ENCODE measurements at places on chromosomes 3 and 15. TPM values are rescaled to one million over a fixed set of nuclear protein-coding genes. Genes with fewer than 3 reads are reported as not detected.

DNA sequence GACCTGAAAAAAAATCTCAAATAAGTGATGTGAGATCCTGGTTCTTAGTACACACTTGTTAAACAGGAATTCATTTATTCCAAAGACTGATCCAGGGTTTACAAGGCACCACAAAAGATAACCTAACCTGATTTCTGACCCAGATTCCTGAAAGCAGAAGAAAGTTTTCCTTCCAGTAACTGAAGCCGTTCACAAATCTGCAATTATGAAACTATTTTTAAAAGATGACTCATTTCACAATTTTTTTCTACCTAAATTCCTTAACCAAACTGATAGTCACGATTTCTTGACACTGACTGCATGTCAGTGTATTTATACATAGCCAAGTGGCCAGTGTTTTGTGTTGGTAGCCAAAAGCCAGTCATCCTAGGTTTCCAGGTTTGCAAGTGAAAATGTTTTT is 17.1 kb downstream of the SLC9A9 start:
- DNase-seq = no peak
- no peaks in the 10 kb centered on the region for H3K27me3 ChIP-seq
- peaks cover 6% of the 10 kb centered on the region for H3K4me1 ChIP-seq
- no peak overlapping the region for H3K27ac ChIP-seq
- H3K36me3 ChIP-seq = no peaks in the 10 kb centered on the region

- no peaks in the 10 kb centered on the region for H3K36me3 ChIP-seq
- H3K27me3 ChIP-seq = no peaks in the 10 kb centered on the region
- H3K4me3 ChIP-seq = no peak overlapping the region
- no peaks in the 10 kb centered on the region for H3K4me1 ChIP-seq
- H3K27ac ChIP-seq = no peak overlapping the region
- DNase-seq = no peak
Observed at GRCh38 chr15:67701669-67702068, 123.6 kb upstream of the SKOR1 start.

The THOC7 gene
- 18.9 TPM for total RNA-seq

- H3K36me3 ChIP-seq = no peaks in the 10 kb centered on the region
- peaks cover 5% of the 10 kb centered on the region for H3K4me1 ChIP-seq
- H3K27ac ChIP-seq = no peak overlapping the region
- no peak for DNase-seq
Observed at GRCh38 chr3:190004656-190005055, 116.0 kb downstream of the P3H2 start.

GRCh38 chr15:58440158-58440910 is 8.5 kb downstream of the LIPC start:
- peak overlapping the region; percentile 69 for H3K27ac ChIP-seq
- no peak overlapping the region for H3K4me3 ChIP-seq
- H3K27me3 ChIP-seq = no peaks in the 10 kb centered on the region
- H3K4me1 ChIP-seq = peaks cover 32% of the 10 kb centered on the region
- DNase-seq = peak; percentile 64
- no peaks in the 10 kb centered on the region for H3K36me3 ChIP-seq

The NTRK3 gene
- total RNA-seq = 4.2 TPM

The NPAP1 gene
- total RNA-seq = not detected

The CLRN1 gene
- not detected for total RNA-seq

- H3K4me3 ChIP-seq = no peak overlapping the region
- no peak overlapping the region for H3K27ac ChIP-seq
- no peaks in the 10 kb centered on the region for H3K36me3 ChIP-seq
- no peaks in the 10 kb centered on the region for H3K27me3 ChIP-seq
- no peak for DNase-seq
- no peaks in the 10 kb centered on the region for H3K4me1 ChIP-seq
Observed at GRCh38 chr15:70014860-70015490, 82.7 kb downstream of the TLE3 start.

DNA sequence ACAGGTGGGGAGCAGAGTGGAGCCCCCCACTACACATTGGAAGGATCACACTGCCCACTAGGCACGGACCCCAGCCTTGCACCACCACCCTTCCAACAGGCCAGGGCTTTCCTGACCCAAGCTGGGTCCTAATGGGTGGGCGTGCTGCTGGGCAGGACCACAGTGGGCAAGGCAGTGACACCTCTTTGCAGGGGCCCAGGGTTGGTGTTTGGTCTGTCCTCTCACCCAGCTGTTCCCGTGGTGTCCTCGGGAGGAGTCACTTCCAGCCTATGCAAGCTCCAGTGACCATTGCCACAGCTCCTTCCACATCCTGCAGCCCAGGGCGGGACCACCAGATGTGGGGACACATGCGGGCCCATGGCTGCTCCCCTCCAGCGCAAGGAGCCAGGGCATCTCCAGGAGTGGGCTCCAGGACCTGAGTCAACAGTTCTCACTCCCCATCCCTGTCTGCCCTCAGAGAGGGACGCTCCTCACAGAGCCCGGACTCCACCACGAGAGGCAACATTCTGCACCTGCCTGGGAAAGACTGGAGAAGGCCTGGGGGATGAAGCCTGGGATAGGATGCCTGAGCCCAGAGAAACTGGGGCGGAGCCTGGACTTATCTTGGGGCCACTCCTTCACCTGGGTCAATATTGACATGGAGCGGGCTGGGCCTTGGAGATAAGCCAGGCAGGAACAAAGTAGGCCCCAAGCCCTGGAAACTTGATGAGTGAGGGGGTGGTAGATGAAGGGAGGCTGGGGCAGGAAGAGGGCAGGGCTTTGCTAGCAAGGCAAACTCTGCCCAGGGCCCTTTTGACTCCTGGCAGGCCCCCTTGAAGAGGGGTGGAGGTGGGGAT is 3.9 kb upstream of the VILL start:
- peak; percentile 92 for DNase-seq
- H3K4me1 ChIP-seq = peaks cover 10% of the 10 kb centered on the region
- H3K4me3 ChIP-seq = no peak overlapping the region
- H3K27me3 ChIP-seq = no peaks in the 10 kb centered on the region

The MKRN2 gene
- 15.7 TPM for total RNA-seq

The PLSCR2 gene
- total RNA-seq = not detected

- H3K4me3 ChIP-seq = no peak overlapping the region
- no peak for DNase-seq
- no peak overlapping the region for H3K27ac ChIP-seq
Observed at GRCh38 chr3:85524104-85524503, 565.3 kb downstream of the CADM2 start.

- peaks cover 29% of the 10 kb centered on the region for H3K4me1 ChIP-seq
- H3K27ac ChIP-seq = no peak overlapping the region
- H3K36me3 ChIP-seq = peaks cover 3% of the 10 kb centered on the region
- no peaks in the 10 kb centered on the region for H3K27me3 ChIP-seq
- no peak for DNase-seq
Observed at GRCh38 chr3:16174976-16175901, 759 bp downstream of the GALNT15 start.

DNA sequence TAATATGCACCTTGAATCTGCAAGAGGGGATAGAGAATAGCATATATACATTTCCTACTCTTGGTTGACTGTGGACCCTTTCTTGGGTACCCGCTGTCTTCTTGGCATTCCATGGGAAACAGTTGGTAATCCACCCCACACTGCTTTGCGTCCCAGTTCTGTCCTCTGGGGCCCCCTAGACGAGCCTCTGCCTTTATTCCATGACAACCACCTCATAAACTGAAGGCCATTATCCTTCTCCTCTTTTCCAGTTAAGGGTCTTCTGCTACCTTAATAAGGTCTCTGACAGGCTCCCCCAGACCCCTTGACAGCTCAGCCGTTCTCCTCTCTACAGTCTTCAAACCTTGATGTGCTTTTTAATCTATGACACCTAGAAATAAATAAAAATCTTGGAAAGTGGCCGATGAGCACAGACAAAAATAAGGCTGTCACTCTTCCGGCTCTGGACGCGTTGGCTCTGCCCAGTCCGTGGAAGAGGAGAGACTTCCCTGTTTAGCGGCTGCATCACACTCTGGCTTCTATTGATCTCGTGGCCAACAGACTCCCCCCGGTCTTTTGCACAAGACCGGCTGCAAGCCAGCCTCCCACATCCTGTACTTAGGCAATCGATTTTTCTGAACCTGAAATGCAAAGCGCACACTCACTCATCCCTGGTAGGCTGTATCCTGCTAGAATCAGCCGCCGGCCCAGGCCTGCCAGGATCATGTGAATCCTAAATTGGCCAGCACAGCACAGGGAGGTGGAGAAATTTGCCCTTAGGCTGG is 251.0 kb upstream of the TLE3 start:
- H3K27me3 ChIP-seq = no peaks in the 10 kb centered on the region
- no peak overlapping the region for H3K27ac ChIP-seq
- DNase-seq = no peak
- no peaks in the 10 kb centered on the region for H3K36me3 ChIP-seq
- H3K4me1 ChIP-seq = peaks cover 6% of the 10 kb centered on the region
- no peak overlapping the region for H3K4me3 ChIP-seq

The CHRNA7 gene
- 2.7 TPM for total RNA-seq

GRCh38 chr15:28104326-28104725 is 5.2 kb upstream of the OCA2 start:
- peaks cover 24% of the 10 kb centered on the region for H3K4me1 ChIP-seq
- no peaks in the 10 kb centered on the region for H3K36me3 ChIP-seq
- H3K27me3 ChIP-seq = no peaks in the 10 kb centered on the region
- DNase-seq = no peak
- no peak overlapping the region for H3K27ac ChIP-seq

The TAGLN3 gene
- not detected for total RNA-seq

The ATP8B4 gene
- total RNA-seq = 4.9 TPM

The BOC gene
- total RNA-seq = 4.2 TPM

- H3K27ac ChIP-seq = peak overlapping the region; percentile 54
- no peaks in the 10 kb centered on the region for H3K27me3 ChIP-seq
- H3K4me1 ChIP-seq = peaks cover 28% of the 10 kb centered on the region
- no peaks in the 10 kb centered on the region for H3K36me3 ChIP-seq
- DNase-seq = peak; percentile 21
- H3K4me3 ChIP-seq = no peak overlapping the region
Observed at GRCh38 chr3:42491881-42492507, 10.4 kb upstream of the VIPR1 start.

All from upper lobe of left lung (tissue), 6 donors.